Ovary (tissue), 10 donors: ENCODE measurements at places on chromosomes 2 and 18.

- no peak for DNase-seq
Measured at GRCh38 chr2:230885463-230886130, 20.9 kb downstream of the ITM2C start.

- no peak for DNase-seq
Measured at GRCh38 chr2:53629501-53629900, 138.1 kb upstream of the CHAC2 start.

- DNase-seq, result no peak
Measured at GRCh38 chr2:157259960-157260359, 2.5 kb downstream of the GALNT5 start.

GRCh38 chr2:36731941-36732672 lies 35.6 kb downstream of the VIT start:
- DNase-seq, result no peak

GRCh38 chr2:2530334-2530733 lies 199.3 kb upstream of the MYT1L start:
- DNase-seq, result no peak

DNA sequence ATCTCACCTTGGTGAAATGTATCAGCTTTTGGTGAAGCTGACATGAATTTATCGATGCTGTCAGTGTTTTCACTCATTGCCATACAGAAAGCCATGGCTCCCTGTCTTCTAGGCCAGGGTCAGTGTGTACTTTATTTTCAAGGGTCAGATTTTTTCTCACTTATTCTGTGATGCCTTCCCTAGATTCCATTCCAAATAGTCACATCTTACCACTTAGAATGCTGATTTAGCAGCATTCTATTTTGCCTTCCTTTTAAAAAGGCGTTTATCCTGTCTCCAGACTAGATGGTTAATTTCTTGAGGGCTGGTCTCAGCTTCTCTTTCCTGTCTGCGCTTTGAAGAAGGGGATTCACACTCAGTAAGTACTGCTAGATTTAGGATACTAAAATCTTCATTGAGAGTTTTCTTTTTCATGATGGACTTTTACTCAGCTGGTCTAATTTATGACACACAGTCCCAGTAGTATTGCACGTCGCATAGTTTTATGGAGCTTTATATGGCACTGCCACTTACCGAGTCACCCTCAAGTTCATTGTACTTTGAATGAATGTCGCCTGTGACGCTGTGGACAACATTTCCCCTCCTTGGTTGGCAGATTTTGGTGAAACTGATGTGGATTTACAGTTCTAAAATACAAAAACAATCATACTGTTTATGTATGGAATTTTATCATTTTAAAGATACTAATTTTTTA lies 194.0 kb downstream of the ZNF407 start:
- DNase-seq, result no peak

DNA sequence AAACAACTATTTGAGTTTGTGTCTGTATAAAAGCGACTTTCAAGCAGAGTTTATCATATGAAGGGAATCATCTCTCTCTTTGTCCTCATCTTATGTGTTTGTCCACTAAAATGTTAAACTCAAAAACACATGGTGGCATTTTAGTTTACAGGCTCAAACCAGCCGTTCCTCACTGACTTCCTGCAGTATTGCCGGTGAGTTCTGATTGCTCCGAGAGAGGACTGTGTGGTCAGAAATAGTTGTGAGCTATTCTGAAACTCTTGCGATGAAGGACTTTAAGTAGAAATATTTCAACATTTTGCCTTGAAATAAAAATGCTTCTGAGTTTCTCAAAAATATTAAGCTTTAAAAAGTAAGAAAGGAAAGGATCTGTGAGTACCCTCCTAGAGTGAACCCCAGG lies 163.2 kb upstream of the CAVIN2 start:
- DNase-seq, result no peak

DNA sequence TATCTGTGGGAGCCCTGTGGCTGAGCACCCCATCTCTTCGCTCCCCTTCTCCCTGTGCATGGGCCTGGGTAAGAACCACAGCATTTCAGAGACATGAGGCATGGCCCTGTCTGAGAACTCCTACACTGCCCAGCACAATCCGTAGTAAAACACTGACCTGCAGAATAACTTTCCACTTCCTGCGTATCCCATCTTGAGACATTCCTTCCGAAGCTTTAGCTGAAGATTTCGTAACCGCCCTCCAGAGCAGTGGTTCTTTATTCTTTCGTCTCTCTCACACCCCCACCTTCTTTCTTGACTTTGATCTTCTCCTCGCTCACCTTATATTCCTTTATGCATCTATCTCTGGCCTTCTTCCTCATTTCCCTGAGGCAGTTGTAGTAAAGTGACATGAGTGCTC lies 381.1 kb downstream of the HRH4 start:
- no peak for DNase-seq

DNA sequence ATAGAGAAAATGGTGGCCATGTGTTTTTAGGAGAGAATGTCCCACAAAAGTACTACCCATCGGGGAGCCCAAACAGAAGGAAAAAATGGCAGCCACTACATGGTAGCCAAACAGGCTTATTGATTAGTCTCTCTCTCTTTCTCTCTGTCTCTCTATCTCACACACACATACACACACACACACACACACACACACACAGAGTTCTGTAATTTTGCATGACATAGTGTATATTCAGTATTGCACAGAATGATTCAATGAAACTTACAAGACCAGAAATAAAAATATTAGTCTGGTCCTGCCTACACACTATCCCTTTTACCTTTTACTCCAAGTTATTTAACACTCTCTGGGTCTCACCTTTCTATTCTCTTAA lies 124.8 kb upstream of the SLC39A10 start:
- no peak for DNase-seq

DNA sequence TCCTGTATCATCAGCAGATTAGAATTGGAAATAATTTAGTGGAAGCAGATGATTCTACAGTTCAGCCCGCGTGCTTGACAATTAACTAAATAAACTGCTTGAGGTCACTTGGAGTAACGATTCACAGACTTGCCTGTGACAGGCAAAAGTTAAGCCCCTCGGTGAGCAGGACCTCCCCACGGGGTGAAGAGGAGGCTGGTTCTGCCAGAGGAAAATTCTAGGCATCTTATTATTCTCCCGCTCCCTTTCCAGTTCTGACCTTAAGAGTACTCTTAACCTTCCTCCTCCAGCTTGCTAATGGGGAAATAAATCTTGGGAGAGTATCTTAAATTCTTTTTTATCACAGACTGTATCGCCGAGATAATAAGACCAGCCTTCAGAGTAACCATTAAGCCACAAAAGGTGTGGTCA lies 169.7 kb upstream of the SMAD2 start:
- DNase-seq, result no peak

DNA sequence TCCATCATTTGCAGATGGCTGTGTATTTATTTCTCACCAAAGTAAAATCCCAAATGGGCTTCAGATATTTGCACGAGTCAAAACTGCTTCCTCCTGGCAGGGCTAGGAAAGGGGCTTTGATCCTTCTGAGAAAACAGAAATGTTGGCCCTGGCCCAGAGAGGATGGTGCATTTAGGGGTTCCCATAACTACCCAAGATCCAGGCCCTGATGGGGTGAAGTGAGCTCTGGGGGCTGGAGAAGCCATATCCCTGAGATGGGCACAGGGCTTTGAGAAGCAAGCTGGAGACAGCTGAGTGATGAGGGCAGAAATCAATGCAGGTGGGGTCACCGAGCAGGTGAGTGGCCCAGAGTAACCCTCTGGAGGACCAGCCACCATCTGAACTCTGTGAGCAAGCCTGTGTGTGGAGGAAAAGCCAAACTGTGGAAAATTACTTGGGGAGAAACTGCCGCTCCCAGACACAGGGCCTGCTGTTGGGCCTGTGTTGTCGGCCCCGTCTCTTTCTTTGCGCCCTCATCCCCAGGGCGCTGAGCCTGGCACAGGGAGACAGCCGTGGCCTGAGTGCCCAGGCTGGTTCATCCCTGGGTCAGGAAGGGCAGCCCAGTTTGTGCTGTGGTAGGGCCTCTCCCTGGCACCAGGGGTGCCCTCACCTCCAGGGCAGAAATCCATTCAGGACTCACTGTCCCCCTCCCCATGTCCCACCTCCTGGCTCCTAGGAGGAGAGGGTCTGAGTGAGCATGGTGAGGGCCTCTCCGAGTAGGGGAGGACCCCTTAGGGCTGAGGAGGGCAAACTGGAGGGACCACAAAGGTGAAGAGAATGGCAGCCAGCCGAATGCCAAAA lies 167.8 kb upstream of the HAAO start:
- no peak for DNase-seq

GRCh38 chr18:41706301-41706700 lies 248.7 kb upstream of the PIK3C3 start:
- no peak for DNase-seq

- no peak for DNase-seq
Measured at GRCh38 chr2:33620-34019, 12.7 kb downstream of the FAM110C start.

DNA sequence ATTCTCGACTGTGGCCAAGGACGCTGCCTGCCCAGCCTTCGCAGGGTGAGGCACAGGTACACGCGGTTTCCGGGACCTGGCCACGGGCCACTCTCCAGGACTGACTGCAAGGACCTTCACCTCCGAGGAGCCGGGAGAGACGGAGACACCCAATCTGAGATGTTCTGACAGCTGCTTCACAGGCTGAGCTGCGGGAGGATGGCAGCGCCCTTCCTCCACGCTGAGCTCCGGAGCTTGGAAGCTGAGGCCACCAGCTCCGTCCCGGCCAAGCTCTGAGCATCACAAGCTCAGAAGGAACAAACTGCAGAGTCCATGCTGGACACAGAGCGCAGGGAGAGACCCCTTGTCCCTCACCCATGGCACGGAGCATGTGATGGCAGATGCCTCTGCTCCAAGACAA lies 71.1 kb upstream of the CTDP1 start:
- DNase-seq, result no peak

GRCh38 chr2:41678639-41679038 lies 369.2 kb upstream of the PKDCC start:
- DNase-seq, result no peak

GRCh38 chr2:83238111-83238510 lies 1221.0 kb downstream of the SUCLG1 start:
- no peak for DNase-seq

GRCh38 chr2:217538719-217539118 lies 464.1 kb downstream of the TNS1 start:
- no peak for DNase-seq

DNA sequence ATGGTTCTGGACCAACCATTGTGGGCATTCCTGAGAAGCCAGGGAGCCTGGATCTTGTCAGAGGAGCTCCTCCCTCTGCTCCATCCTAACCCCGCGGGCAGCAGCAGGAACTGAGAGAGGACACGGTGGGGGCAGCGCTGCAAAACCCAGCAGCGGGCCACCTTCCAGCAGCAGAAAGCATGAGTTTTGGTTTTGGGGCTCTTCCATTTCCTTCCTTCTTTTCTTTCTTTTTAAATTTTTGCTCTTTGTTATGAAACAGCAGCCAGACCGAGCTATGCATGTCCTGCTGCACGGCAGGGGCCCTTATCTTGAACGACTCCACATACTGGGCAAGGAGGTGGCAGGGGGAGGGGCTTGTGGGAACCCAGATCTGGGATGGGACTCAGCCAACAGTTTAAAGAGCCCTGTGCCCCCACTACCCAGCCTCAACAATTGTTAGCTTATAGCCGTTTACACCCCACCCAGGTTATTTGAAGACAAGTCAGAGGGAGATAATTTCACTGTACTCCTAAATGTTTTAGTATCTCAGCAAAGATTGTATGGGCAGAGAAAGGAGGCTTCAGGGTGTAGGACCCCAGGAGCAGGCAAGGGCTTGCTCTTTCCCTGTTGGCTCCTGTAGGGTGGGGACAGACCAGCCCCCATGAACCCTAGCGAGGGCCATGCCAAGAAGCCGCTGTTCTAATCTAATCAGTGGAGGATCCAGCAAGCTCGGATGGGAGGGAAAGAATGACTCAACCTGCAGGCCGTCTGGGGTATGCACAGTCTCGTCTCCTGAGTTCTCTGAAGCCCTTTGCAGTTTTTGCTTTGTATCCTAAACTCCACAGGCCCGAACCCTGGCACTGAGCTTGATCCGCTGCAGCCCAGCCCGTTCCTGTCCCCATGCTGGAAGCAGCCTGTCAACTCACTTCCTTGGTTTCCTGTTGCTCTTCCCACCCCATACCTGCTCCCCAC lies 75.3 kb downstream of the LRRFIP1 start:
- DNase-seq, result peak; percentile 80

- no peak for DNase-seq
Measured at GRCh38 chr2:106560773-106561172, 73.6 kb downstream of the CD8B2 start.

DNA sequence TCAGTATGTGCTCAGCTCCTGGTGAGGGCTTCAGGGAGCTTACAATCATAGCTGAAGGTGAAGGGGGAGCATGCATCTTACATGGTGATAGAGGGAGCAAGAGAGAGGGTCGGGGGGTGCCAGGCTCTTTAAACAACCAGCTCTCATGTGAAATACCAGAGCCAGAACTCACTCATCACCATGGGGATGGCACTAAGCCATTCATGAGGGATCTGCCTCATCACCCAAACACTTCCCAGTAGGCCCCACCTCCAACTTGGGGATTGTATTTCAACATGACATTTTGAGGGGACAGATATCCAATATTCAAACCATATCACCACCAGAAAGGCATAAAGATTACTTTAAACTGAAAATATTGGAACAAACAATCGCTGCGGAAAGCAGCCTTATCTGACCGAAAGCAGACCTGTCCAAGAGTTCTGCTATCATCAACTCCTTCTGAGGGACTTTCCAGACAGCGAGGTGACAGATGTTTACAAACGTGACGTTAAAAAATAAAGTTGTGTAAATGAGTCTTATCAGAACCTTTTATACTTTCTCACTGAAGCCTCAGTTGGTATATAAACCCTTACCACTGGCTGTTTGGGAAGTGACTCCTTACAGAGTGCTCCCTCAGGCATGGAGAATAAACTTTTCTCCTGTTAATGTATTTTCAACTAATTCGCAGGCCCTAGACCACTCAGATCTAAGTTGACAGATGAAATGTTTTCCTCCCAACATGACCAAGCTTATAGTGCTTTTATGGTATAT lies 35.5 kb upstream of the PTH2R start:
- DNase-seq, result no peak

DNA sequence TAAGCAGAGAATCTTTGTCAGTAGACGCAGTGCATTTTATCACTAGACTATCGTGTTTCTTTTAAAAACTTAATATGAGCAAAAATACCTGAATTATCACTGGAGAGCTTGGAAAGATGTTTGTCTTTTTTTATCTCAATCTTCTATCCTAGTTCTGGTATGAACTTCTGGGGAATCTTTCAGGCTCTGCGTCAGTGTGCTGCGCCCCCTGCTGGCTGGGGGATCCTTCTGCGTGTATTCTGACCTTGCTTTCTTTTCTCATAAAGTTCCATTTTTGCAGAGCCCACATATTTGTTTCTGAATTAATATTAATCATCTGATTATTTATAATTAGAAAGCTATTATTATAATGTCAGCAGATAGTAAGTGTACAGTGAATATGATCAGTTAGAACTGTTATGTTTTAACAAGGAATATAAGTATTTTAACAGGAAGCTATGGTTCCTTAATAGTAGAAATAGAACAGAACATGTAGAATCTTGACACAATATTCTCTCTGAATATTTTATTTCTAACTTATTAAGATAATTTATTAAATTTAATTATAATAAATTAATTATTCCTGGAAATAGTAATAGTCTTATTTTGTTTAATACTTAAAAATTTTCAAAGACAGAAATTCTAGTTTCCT lies 945.0 kb upstream of the CRIM1 start:
- peak; percentile 24 for DNase-seq

GRCh38 chr18:23072079-23072478 lies 63.2 kb upstream of the CABLES1 start:
- no peak for DNase-seq

- DNase-seq, result no peak
Measured at GRCh38 chr2:159637988-159638501, 21.7 kb upstream of the BAZ2B start.

- DNase-seq, result no peak
Measured at GRCh38 chr2:172836827-172837226, 101.2 kb downstream of the RAPGEF4 start.
